ENCODE measurements at places on chromosomes 16 and 17.

GRCh38 chr16:86930663-86931373 lies 352.5 kb downstream of the FOXL1 start:
- no peak for DNase-seq

DNA sequence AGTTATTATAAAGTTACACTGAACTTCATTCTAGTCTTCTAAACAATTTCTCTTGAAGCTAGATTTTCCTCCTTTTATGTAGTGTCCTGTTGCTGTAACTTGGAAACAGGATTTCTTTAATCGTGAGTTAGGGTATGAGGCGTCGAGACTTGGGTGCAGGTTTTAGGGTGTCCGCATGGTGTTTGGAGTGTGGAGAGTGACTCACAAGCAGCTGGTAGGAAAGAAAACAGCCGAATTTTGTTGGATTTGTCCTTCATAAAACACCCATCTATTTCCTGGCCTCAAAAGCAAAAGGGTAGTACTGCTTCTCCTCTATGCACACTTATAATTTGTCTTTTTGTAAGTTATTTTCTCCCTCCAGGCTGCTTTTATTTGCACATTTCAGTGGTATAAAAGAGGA lies 1.6 kb downstream of the RPTOR start:
- no peak for DNase-seq

DNA sequence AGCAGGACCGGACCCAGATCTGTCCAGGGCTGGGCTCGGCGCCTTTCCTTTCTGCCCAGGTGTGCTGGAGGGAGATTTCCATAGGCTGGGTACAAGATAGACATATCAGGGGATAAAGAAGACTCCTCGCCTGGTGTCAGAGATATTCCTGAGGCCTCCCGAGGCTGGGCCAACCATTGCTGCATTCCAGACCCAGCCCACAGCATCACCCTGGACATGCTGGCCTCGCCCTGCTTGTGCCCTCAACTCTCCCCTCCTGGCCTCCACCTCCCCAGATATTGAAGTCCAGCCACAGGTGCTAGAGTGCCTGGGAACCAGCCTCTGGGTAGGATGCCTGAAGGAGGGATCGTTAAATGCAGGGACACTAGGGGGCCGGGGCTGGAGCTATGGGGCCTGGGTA lies 2.1 kb downstream of the CD300LG start:
- no peak for DNase-seq

DNA sequence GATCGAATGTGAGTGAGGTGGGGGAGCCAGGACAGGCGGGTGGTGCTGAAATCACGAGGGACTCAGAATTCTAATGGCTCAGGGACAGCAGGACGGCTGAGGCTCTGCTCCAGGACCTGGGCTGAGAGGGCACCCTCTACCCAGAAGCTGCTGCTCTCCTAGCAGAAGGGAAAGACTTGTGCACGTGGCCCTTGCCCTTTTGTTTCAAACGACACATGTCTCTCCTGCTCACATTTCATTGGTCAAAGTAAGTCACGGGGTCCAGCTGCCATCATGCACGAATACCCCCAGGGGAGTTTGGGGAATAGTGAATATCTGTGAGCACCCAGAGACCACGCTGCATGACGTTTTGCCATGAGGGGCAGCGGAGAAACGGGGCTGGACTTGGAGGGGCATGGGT lies 73.2 kb downstream of the RTN4RL1 start:
- no peak for DNase-seq

- peak; percentile 58 for DNase-seq
These were observed 10.9 kb downstream of the RARA start for GRCh38 chr17:40319651-40320540.

- no peak for DNase-seq
These were observed 804 bp downstream of the TGFB1I1 start for GRCh38 chr16:31472709-31473203.

GRCh38 chr16:72997141-72997542 lies 50.8 kb downstream of the ZFHX3 start:
- no peak for DNase-seq

All from activated naive CD4-positive, alpha-beta T cell (primary cell).